IMR-90 (cell line): ENCODE measurements at places on chromosomes 7 and 10. TPM values are rescaled to one million over a fixed set of nuclear protein-coding genes. Genes with fewer than 3 reads are reported as not detected.

NXPH1 gene
- total RNA-seq: not detected in 2 replicates

- no peak overlapping the region for H3K27ac ChIP-seq
- peaks cover 7% of the 10 kb centered on the region for H3K27me3 ChIP-seq
- DNase-seq: no peak
- no peaks in the 10 kb centered on the region for H3K36me3 ChIP-seq
- no peak overlapping the region for H3K4me3 ChIP-seq
These were observed 25.7 kb upstream of the LMBR1 start for GRCh38 chr7:156918635-156919034.

TRPV5 gene
- total RNA-seq: not detected in 2 replicates

CFAP43 gene
- under 0.01 TPM in 1 of 2 replicates, not detected in the other for total RNA-seq

DLX5 gene
- not detected in 2 replicates for total RNA-seq

GPC2 gene
- total RNA-seq: 1.4 and 1.8 TPM in 2 replicates

DNA sequence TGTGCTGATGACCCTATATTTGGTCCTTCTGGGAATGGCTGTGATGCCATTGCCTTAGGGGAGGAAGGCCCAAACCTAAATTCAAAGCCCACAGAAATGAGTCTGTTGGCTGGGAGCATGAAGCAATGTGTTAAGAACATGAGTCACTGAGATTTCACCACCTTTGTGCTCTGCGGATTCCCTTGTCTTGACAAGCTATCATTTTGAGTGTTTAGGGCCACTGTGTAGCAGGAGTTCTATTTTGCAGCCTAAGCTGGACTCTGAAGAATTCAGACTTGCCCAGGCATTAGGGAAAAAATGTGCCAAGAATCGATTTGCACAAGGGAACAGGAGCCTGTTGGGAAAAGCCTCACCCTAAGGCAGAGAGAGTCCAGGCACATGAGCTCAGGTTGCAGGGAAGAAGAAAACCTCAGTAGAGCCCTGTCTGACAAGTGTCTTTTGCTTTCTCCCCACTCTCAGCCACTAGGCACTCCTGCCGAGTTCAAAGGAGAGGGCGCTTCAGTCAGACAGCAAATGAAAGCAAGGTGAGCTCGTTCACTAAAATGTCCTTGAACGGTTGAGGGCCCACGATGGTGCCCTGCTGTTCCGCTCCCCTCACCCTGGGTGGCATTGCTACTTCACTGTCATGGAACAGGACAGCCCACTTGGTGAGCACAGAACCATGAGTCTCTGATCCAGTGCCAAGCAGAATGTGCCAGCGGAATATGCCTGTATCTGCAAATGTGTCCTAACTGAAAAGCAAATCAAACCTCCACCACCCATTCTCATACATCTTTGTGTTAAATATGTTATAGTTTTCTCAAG, 93.6 kb downstream of the PRLHR start:
- H3K36me3 ChIP-seq: no peaks in the 10 kb centered on the region
- H3K4me3 ChIP-seq: no peak overlapping the region
- no peak for DNase-seq
- H3K27me3 ChIP-seq: no peaks in the 10 kb centered on the region
- no peak overlapping the region for H3K27ac ChIP-seq

DNA sequence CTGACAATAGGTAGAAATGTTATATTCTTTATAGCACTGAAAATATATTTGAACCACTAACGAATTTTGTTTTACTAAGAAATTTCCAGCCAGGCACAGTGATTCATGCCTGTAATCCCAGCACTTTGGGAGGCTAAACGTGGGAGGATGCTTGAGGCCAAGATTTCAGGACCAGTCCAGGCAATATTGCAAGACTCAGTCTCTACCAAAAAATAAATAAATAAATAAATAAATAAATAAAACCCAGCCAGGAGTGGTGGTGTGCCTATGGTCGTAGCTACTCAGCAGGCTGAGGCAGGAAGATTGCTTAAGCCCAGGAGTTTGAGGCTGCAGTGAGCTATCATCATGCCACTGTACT, 39.8 kb downstream of the PIP4K2A start:
- peak; percentile 5 for DNase-seq
- H3K36me3 ChIP-seq: no peaks in the 10 kb centered on the region
- H3K27me3 ChIP-seq: no peaks in the 10 kb centered on the region
- no peaks in the 10 kb centered on the region; the same call in 1 of the 2 replicates for H3K4me1 ChIP-seq

DNA sequence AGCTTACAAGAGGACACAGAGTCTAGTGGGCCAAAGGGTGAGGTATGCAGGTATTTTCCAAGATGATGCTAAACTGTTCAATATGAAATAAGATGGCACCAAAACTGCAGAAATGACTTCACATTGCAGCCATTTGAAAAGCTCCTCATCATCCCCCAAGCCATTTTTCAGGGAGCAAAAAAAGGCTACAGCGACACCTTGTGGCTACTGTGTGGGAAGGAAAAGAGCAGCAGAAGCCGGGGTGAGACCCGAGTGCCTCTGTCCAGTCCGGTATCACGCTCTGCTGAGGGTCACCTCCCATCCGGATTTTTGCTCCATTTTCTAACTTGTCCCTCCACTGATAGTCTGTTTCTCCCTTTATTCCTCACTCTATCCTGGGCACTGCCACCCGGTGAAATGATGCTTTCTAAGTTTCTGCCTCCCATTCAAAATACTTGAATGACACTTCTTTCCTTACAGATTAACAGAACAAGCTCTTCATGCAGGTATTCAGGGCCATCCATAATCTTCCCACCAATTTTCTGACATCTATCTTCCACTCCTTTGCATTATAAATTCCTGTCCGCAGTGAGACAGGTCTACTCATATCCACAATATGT, 220.2 kb downstream of the DGKI start:
- H3K36me3 ChIP-seq: no peaks in the 10 kb centered on the region
- no peak overlapping the region for H3K4me3 ChIP-seq
- no peak overlapping the region for H3K27ac ChIP-seq
- H3K27me3 ChIP-seq: no peaks in the 10 kb centered on the region
- no peaks in the 10 kb centered on the region for H3K4me1 ChIP-seq

AQP1 gene
- total RNA-seq: 0.18 and 0.28 TPM in 2 replicates

PRSS37 gene
- total RNA-seq: not detected in 2 replicates

DNA sequence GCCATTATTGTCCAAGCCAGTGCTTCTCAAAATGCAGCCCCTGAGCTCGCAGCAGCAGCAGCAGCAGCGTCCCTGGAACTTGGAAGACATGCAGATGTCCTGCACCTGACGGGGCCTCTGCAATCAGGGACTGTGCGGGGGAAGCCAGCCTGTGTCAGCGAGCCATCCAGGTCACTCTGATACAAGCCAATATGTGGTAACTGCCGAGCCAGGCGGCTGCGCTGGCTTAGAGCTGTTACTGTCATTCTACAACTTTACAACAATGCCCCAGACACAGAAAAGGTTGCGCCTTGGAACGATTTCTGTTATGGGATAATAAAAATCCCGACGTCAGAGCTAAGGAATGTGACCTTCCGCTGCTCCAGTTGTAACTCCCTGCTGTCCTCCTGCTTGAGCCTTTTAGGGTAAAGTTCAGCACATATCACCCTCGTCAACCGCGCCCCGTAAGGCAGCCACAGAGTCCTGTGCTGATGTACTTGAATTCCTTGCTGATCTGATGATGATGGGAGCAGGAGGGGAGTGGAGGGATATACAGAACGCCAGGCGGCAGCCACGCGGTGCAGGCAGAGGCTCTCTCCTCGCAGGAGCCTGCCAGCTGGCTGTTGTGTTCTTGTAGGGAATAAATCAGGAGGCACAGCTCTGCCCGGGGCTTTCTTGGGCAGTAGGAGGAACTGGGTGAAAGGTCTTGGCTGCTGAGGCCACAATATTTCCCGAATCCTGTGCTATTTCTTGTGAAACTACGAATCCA, 20.0 kb upstream of the CRYGN start:
- peaks cover 6% of the 10 kb centered on the region; the same call in 1 of the 2 replicates for H3K36me3 ChIP-seq
- H3K4me3 ChIP-seq: peak overlapping the region; percentile 6; the same call in 1 of the 2 replicates
- no peaks in the 10 kb centered on the region for H3K27me3 ChIP-seq
- H3K27ac ChIP-seq: peak overlapping the region; percentile 74
- peaks cover 14% of the 10 kb centered on the region for H3K4me1 ChIP-seq
- DNase-seq: peak; percentile 86

- peak; percentile 40 for DNase-seq
- no peaks in the 10 kb centered on the region for H3K36me3 ChIP-seq
- H3K4me3 ChIP-seq: peak overlapping the region; percentile 3; the same call in 1 of the 2 replicates
- peaks cover 2% of the 10 kb centered on the region; the same call in 1 of the 2 replicates for H3K27me3 ChIP-seq
- H3K27ac ChIP-seq: no peak overlapping the region
These were observed 34.7 kb downstream of the MRPS24 start for GRCh38 chr7:43834463-43835251.

- H3K27me3 ChIP-seq: peaks cover 11% of the 10 kb centered on the region
- no peak for DNase-seq
- H3K36me3 ChIP-seq: no peaks in the 10 kb centered on the region
- H3K4me1 ChIP-seq: no peaks in the 10 kb centered on the region
- H3K27ac ChIP-seq: no peak overlapping the region
These were observed 6.1 kb upstream of the SLC29A4 start for GRCh38 chr7:5276611-5277010.

DNA sequence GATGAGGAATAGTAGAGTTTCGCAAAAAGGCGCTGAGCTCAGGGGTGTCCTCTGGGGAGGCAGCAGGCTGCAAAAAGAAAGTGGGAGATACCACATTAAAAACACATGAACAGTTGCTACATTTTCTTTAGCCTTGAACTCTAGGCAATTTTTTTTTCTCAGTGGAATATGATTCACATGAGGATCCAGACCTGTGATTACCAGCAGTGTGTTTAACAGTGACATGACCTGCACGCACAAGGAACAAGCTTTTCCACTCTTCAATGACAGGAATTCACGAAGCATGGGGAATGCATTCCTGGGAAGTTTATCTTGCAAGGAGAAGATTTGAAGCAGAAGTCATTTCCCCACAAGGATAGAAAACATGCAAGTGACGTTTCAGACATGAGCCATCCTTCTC, 161.6 kb downstream of the ITGA8 start:
- H3K27me3 ChIP-seq: no peaks in the 10 kb centered on the region
- peaks cover 8% of the 10 kb centered on the region for H3K4me1 ChIP-seq
- DNase-seq: peak; percentile 69
- no peak overlapping the region for H3K4me3 ChIP-seq
- H3K36me3 ChIP-seq: no peaks in the 10 kb centered on the region

- peak overlapping the region; percentile 84 for H3K27ac ChIP-seq
- peak overlapping the region; percentile 41 for H3K4me3 ChIP-seq
- no peaks in the 10 kb centered on the region for H3K27me3 ChIP-seq
- peak; percentile 56 for DNase-seq
These were observed 570 bp upstream of the PRTFDC1 start for GRCh38 chr10:24952707-24953645.

SSC4D gene
- total RNA-seq: 0.36 and 0.56 TPM in 2 replicates

- peaks cover 13% of the 10 kb centered on the region; the same call in 1 of the 2 replicates for H3K36me3 ChIP-seq
- DNase-seq: no peak
- H3K27me3 ChIP-seq: no peaks in the 10 kb centered on the region
- H3K27ac ChIP-seq: no peak overlapping the region
These were observed 10.5 kb upstream of the DEPP1 start for GRCh38 chr10:44988957-44989585.
